ENCODE measurements at places on chromosomes 7 and 10.

DNA sequence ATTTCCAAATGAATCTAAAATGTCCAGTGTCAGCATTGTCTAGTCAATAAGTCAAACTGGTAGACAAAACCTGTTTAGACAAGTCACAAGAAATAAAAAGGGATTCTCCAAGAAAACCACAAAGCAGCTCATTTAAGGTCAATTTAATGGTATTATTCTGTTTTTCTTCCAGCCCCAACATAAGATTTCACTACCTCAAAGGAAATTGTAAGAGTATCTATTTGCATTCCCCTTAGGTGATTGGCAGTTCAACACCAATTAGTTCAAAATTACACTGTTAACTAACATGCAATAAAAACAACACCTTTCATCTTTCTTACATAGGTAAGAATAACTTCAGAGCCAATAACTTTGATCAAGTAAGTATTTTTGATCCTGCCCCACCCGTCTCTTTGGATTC lies 106.3 kb downstream of the RNF32 start:
- no peak for DNase-seq

GRCh38 chr10:52348037-52348564 lies 34.0 kb downstream of the DKK1 start:
- DNase-seq, result no peak

DNA sequence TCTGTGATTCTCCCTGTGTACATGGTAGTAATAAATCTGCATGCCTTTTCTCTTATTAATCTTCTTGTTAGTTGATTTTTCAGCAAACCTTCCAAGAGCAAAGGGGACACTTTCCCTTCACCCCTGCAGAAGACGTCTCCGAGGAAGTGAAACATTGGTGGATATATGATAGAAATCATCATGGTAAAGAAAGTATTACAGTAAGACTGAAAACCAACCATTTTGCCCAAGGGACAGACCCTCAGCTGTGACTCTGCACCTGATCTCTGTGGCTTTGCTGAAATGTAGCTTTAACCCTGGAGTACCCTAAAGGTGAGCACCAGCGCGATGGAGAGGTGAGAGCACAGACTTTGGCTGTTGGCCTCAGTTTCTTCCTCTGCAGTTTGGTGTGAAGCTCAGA lies 32.8 kb upstream of the MYO3A start:
- DNase-seq, result no peak

DNA sequence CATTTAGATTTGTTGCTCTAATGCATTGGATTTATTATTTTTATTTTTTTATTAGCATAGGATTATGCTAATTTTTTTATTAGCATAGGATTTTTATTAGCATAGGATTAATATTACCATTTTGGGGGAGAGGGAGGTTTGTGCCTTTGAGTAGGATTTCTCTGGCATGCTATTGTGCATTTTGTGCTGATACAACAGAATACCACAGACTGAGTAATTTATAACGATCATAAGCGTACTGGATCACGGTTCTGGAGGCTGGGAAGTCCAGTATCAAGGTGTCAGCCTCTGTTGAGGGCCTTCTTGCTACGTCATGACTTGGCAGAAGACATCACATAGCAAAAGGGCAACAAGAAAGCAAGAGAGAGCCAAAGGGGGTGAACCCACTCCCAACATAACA lies 187.5 kb downstream of the XPNPEP1 start:
- no peak for DNase-seq

DNA sequence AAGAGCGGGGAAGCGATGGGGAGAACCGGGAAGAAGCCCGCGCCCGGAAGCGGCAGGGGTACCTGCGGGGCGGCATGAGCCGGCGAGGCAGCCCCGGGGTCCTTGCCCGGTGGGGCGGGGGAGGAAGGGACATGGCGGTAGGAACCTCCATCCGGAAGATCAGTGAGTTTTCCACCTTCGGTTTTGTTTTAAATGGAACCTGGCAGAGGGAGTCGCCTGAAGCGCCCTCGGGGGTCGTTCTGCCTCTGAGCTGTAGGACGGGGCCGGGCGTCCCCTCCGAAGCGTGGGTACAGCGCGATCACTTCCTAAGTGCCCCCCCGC lies 471 bp downstream of the PFKP start:
- DNase-seq, result no peak

- no peak for DNase-seq
These were observed 20.0 kb downstream of the LAMB1 start for GRCh38 chr7:107982918-107983389.

GRCh38 chr7:133983685-133984419 lies 143.3 kb upstream of the LRGUK start:
- DNase-seq, result no peak

DNA sequence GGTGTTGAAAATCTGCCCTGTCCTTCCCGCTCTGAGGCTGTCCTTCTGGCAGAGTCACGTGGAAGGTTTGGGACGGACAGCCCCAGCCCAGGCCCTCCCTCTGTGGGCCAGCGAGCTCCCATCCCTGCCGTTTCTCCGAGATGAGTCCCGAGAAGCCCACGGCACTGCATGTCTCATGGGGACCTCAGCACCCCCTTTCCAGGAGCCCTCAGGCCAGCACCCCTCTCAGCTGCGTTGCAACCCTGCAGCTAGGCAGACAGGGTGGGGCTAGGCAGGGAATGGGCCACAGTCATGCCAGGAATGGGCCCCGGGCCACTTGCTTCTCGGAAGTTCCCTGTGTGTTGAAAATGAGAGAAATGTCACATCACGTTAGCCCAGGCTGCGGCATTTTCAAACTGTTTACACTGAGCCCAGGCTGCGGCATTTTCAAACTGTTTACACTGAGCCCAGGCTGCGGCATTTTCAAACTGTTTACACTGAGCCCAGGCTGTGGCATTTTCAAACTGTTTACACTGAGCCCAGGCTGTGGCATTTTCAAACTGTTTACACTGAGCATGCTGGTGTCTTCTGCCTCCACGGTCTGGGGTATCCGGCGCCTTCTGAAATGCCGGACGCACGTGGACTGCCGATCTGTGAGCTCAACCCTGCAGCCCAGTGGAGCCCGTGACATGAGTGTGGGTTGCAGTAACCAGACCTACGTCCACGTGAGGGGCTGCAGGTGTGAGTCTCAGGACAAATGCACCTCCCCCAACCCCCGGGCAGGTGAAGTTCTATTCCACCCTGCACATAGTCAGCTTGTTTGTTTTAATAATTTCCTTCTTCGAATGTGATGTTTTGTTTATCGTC lies 42.6 kb downstream of the FAM20C start:
- peak; percentile 92 for DNase-seq

DNA sequence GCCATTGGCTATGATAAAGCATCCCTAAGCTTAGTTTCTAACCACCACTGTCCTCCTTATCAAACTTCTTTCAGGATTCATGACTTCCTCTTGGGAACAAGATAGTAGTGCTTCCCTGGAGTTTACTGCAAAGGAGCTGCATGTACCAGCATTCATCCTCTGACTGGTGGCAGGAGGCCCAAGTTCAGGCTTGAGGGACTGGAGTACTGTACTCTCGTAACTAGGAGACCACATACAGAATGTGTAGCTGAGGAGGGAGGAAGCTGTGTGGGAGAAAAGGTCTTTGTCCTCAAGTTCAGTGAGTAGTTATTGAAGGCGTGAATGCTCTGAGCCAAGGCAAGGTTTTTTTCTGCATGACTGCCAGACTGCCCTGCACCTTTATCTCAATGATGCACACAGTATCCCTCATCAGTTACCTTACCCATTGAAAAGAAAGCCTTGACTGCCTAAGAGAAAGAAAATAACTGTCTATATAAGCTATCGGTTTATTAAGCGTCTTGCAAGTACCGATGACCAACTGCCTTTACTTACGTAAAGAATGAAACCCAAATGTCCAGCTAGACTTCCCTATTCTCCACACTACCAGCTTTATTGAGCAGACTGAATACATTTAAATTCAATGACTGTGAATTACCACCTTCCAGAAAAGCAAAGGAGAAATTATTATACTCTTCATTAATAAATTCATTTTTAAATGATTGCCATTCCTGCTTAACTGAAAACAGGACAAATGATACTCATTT lies 12.8 kb downstream of the SCRN1 start:
- DNase-seq, result no peak

DNA sequence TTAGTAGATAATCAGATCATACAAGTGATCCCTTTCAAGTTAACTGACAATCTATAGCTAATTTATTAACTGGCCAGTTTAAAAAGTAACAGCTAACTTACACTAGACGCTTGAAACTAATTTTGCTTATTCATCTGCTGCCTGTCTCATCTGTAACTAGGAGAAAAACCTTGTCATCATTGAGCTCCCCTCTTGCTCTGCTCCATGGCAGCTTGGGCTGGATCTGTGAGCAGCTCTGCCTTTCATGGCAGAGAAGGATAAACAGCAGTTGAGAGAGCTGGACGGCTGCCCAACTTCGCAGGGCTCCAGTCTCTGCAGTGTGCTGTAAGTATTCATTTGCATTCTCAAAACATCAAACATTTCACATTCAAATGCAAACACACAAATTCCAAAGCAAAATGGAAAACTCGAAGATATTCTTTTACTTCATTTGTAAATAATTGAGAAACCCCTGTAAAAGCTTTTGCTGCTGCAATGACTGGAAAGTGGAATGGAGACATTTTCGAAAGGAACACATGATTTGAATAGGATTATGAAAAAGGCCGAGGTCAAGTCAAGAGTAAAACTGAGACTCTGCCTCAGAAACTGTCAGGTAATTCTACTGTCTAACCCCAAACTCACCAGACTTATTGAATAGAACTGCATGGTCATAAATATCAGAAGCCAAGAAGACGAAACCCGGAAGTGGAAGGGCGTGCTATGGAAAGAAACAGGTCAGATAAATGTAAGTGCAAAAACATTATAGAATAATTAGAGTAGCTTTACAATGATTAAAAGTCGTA lies 17.6 kb downstream of the SLC35B4 start:
- DNase-seq, result no peak

- peak; percentile 35 for DNase-seq
These were observed at the start of gene SFXN2 for GRCh38 chr10:102714621-102715455. Gene SFXN2 (plus strand): TSS chr10:102714636. CDS start chr10:102726637, 12,001 bp downstream.

DNA sequence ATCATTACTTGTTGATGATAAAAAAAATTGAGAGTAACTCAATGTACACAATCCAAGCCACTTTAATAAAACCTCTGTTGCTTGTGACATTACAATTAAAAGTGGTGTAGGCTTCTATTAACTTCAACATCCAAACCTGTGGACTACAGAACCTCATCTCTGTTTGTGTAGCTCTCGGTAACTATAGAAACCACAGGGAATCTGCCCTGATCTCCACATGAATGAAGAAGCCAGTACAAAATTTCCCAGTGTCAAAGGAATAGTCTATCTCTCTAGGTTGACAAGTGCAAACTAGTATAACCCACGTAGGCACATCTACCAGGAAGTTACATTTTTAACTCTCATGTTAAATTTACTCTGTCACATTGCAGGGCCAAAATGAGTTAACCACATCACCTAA lies 204.3 kb downstream of the CHCHD3 start:
- no peak for DNase-seq

DNA sequence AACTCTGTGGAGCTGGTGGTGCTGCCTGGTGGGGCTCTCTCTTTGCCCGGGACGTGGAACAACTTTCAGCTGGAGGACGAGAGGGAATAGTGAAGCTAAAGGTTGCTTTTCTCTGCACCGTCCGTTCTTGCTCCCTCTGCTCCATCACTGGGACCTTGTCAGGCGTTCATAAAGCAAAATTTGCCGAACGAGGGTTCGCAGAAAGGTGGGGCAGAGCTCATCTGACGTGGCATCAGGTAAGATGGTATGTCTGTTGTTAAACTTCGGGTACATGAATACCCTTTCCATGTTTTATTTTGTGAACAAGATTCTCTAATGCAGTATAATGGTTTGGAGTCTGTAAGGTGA lies 416 bp downstream of the BBS9 start:
- peak; percentile 2 for DNase-seq

DNA sequence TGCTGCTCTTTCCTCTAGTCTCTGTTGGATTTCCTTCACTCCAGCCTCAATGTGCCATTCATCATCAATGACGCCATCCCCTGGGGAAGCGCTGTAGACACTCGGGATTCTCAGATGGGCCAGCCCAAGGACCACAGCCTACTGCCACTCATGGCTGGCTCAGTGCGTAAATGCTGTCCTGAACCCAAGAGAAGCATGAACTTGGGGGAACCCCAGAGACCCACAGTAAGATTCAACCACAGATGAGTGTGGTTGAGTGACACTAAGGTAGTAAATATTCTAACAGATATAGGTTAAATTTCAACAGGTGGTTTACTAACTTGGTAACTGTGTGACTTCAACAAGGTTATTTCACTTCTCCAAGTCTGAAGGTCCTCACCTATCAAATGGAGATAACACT lies 304.1 kb downstream of the GRM8 start:
- DNase-seq, result no peak

- no peak for DNase-seq
These were observed 34.8 kb downstream of the DNAJB9 start for GRCh38 chr7:108604307-108605077.

GRCh38 chr7:94284104-94284503 lies 110.6 kb upstream of the COL1A2 start:
- DNase-seq, result no peak

DNA sequence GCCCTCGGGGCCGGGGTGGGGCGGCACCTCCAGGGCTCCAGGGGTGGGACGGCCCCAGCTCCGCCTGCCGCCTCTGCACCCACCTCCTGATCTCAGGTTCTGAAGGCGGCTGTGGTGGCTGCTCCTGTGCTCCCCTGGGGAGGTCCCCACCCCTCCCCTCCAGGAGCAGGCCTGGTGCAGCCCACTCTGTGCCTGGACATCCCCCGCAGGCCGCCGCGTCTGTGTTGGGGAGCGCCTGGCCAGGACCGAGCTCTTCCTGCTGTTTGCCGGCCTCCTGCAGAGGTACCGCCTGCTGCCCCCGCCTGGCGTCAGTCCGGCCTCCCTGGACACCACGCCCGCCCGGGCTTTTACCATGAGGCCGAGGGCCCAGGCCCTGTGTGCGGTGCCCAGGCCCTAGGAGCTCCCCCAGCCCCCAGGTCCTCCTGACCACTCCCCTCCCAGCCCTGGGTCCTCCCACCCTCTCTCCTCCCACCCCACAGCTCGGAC lies 5.5 kb downstream of the CYP2W1 start:
- DNase-seq, result no peak

DNA sequence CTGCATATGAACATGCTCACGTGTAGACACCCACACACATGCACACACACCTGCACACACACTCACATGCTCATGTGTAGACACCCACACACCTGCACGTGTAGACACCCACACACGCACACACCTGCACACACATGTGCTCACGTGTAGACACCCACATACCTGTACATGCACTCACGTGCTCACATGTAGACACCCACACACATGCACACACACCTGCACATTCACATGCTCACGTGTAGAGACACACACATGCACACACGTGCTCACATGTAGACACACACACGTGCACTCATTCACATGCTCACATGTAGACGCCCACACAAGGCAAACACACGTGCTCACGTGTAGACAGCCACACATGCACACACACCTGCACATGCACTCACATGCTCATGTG lies 275.8 kb downstream of the PTPRN2 start:
- no peak for DNase-seq

DNA sequence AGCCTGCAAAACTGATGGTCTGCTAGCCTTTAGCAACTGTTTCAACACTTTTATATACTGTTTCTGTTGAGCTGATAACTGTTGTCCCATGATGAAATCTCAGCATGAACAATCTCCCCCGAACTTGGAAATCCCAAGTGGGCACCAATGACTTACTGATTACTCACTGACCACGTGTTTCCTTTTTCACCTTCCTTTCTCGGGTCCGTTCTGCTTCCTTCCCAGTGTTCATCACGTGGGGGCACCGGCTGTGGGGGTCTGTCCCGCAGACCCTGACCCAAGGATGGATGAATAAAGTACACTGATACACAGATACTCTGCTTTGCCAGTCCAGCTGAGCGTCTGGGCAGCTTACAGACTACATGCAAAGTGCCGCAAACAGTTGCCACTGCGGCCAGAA lies 39.0 kb upstream of the RASGEF1A start:
- DNase-seq, result no peak

Data from trophoblast cell (in vitro differentiated cells and primary cell).